Astrocyte of the cerebellum (primary cell): ENCODE measurements at places on chromosomes 6 and 20.

- no peak for DNase-seq
Measured at GRCh38 chr20:23215344-23215995, 129.3 kb upstream of the CD93 start.

DNA sequence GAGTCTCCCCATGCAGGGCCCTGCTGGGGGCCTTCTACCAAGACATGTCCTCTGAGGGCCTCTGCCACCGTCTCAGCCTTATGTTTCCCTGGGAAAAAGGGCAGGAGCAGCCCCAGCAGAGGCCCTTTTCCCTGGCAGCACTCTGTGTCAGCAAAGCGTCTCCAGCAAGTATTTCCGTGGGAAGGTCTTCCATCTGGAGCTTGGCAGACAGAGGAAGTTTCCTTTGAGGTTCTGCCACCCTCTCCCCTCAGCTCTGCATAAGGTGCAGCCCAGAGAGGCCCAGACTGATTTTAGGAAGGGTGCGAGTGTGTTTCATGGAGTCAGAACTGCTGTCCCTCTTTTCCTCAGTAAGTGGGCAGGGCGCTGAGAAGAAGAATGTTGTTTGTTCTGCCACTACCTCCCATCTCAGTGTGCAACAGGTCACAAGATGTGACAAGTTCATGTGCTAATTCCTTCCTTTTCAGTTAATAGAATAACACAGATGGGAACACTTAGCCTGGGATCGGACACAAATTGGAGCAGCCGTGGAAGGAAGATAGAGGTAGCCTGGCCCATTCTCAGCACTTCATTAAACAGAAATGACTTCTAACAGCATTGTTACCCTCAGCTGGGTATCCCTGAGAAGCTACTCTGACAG lies 784.4 kb downstream of the MAFB start:
- no peak for DNase-seq

DNA sequence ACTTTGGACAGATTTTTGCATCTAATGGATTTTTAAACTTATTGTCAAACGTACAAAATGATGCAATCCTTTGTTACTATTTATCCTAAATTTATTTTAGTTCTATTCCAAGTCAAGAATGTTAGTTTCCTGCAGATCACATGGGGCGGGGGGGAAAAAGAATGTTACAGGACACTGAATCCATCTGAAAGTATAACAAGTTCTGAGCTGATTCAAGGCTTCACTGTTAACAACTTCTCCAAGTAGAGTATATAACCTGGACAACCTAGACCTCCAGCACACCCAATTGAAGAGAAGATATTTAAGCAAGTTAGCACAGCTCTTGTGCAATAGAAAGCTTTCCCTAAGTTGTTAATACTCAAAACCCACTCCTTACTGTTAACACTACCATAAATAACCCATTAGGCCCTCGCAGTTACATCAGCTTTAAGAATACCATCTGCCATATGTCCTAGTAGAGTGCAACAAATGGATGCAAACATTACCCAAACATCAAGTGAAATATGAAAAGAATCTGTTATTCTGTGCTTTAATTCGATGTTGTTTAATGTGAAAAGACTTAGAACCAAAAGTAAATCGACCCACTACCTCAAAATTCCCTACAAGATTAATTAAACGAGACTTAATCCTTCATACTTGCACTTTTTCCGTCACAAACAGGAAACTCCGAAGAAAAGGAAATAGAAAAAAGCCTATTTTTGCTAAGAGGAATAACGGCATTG lies 1.3 kb downstream of the SEC63 start:
- no peak for DNase-seq

GRCh38 chr6:93318121-93318520 lies 101.2 kb downstream of the EPHA7 start:
- no peak for DNase-seq

DNA sequence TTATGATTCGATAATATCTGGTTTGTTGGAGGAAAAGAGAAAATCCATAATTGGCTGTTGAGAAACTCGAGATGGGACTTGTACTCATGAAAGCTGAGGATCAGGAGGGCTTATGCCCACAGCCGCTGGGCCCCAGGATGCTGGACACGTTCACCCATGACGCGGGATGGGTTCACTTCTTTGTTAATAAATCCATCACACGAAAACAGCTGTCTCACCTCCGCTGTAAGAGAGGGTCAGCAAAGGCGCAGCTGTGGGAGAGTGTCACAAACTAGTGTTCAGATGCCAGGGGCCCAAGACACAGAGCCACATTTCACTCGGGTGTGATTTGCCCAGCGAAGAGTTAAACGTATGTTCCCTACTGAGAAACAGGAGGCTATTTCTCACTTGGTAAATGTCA lies 315.1 kb downstream of the THBS2 start:
- DNase-seq, result no peak

GRCh38 chr6:133203344-133203697 lies 37.8 kb upstream of the EYA4 start:
- DNase-seq, result no peak

- no peak for DNase-seq
Measured at GRCh38 chr20:40591119-40591518, 97.9 kb downstream of the MAFB start.

DNA sequence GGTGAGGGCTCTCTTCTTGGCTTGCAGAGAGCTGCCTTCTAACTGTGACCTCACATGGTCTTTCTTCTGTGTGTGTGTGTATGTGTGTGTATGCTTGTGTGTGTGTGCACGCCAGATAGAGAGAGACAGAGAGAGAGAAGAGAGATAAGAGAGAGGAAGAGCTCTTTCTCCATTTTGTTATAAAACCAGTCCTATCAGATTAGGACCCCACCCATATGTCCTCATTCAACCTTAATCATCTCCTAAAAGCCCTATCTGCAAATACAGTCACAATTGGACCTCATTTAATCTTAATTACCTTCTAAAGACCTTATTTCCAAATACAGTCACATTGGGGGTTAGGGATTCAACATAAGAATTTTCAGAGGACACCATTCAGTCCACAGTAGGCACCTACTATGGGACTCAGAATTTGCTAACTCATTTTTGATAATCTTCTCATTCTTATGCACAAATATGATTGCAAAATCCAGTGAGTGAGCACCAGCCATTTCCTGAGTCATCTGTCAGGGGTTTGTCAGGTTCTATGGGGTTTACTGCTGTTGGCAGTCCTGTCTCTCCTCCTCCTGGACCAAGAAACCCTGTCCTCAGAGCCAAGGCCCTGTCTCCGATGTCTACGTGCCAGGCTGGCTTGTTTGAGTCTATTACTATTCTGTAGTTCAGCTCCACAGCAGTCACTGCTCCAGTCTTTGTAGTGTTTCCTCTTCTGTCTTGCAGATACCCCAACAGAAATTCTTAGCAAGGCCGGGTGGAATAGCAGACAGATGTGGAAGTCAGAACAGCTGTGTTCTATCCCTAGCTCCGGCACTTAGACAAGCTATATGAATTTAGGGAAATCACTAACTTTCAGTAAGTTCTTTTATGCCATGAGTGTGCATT lies 59.0 kb upstream of the FAM184A start:
- DNase-seq, result no peak

DNA sequence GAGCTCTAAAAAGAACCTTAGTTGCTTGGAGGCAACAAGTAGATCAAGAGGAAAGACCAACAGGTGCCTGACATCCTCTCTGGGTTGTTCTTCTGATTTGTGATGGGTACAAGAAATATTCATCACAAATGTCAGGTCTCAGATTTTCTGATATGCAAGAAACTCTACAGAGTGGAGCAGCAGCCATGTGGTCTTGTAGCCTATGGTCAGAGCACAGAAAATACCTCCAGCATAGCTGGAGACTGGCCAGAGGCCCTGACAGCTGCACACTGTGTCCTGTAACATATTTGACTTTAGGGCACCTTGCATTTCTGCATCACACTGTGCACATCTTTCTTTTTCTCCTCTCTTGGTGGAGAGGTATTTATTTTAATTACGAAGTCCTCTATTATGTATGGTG lies 116.3 kb downstream of the GMPR start:
- DNase-seq, result no peak

DNA sequence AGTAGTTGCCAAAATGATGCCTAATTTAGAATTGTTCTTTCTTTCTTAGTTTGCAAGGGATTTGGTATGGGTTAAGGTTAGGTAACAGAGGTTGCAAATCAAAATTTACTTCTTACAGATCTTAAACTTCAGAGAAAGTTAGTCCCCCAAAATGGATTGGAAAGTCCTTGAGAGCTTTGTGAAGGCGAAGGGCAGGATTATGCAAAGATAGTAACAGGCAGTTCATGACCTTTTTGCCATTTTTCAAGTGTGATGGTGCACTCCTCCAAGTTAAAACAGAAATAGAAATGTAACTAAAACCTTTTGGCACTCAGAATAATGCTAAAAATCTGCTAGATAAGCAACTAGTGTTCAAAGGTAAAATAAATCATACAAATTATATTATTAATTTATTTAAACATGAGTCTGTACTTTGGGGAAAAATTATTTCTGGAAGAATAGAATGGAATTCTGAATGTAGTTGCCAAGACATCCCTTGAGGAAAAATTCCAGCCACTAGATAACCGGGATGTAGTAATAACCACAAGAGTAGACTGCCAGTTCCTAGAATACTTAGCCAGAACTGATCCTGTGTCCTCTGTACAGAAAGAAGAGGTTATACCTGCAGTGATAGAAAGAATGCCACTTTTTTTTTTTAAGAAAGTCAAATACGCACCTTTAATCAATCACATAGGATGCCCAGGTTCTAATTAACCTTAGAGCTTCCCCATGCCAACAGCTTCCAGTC lies 31.8 kb upstream of the DAAM2 start:
- no peak for DNase-seq

- no peak for DNase-seq
Measured at GRCh38 chr6:63389191-63389844, 69.5 kb upstream of the LGSN start.

GRCh38 chr6:95519228-95520037 lies 57.9 kb upstream of the MANEA start:
- no peak for DNase-seq
